ENCODE measurements at places on chromosomes 6 and 20. TPM values are rescaled to one million over a fixed set of nuclear protein-coding genes. Genes with fewer than 3 reads are reported as not detected.

DNA sequence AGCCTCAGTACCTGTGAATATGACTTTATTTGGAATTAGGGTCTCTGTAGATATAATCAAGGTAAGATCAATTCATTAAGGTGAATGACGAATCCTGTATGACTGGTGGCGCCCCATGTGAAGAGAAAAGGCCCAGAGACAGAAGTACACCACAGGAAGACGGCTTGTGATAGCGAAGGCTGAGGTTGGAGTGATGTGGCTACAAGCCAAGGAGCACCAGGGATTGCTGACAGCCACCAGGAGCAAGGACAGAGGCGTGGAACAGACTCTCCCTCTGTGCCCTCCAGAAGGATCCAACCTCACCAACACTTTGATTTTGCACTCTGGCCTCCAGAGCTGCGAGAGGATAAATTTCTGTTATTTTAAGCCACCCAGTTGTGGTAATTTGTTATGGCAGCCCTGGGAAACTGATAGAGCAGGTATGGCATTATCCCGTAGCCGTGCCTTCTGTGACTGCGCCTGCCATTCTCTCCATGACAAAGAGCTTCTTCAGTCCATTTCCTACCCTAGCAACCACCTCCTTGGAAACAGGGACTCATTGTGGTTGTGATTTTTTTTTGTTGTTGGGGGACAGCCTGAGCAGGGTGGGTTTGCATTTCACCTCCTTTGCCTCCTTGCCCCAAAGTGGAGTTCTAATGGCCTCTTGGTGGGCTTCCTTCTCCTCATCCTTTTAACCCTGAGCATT, 29.6 kb downstream of the PTK7 start:
- no peak for DNase-seq

DNA sequence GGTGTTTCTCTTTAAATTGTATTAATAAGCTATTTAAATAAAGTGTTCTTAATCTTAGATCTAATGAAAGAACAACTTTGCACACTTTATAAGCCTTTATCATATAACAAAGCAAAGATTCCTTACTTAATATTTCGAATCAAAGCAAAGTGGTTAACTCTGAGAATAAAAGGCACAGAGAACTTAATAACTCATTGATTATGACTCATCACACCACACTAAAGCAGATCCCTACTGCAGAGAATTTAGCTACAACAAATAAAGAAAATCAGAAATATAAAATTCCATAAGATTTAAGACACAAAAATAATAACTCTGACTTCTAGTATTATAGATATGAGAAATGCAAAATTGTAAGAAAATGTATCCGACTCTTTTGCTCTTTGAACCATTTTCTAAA, 135.6 kb upstream of the RUNX2 start:
- no peak for DNase-seq

DNA sequence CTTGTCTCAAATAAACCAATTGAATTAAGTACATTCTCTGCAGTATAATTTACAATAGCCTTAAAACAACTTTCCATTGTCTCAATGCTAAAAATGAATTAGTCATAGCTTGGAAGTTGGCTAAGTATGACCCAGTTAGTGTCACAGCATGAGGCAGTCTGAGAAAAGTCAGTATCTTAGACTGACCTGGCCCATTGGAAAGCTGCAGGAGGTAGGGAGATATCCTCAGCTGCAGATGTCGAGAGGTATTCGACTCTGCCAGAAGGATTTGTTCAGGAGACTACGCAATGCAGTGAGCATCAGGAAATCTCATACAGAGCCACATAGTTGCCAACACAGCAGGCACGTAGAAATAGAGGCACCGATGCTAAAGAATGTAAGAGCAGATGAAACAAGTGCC, 350.9 kb upstream of the NRSN1 start:
- DNase-seq = no peak

DNA sequence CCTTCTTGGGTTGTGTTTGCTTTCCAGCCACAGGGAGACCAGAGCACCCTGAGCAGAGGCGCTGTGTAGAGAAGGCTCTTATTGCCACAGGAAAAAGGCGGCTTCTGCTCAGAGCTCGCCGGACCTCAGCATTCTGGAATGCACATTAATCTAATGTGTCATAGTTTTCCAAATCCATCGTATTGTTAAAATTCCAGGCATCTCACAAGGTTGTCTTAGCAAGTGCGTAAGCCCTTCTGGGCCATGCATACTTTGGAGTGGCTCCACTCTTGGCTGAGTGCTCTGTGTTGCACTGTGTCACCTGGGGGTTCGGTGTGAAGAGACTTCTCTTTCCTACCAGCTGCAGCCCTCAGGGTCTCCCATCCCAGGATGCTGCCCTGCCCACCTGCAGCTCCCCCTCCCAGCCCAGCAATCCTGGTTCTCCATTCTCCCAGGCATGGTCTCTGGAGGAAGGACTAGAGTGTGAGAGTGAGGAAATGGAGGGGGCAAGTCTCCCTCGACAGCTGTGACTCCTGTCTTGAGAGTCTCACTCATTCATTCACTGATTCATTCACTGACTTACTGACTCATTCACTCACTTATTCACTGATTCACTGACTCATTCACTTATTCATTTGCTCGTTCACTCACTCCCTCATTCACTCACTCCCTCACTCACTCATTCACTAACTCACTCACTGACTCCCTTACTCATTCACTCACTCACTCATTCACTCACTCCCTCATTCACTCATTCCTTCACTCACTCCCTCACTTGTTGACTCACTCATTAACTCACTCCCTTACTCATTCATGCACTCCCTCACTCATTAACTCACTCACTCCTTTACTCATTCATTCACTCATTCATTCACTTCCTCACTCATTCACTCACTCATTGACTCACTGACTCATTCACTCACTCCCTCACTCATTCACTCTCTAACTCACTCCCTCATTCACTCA, 83.7 kb upstream of the MPC1 start:
- DNase-seq = no peak

GRCh38 chr6:6885521-6886170, 222.1 kb upstream of the RREB1 start:
- DNase-seq = no peak

The BTBD9 gene
- total RNA-seq = 7.0 TPM

DNA sequence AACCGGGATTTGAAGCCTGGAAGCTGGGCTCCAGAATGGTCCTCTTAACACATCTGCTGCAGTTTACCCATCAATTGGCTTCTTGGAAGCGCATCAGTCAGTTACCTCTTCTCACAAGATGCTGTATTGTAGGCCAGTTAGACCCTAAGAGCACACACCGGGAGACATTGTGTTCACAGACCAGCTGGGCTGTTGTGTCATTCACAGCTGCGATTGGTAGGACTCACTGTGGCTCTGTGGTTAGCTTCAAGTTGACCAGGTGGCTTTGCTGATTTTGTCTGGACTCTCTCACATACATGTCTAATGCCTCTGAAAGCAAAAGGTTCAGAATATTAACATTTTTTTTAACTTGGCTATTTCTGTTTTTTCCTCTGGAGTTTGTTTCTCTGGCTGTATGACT, 64.8 kb downstream of the SNX9 start:
- no peak for DNase-seq

DNA sequence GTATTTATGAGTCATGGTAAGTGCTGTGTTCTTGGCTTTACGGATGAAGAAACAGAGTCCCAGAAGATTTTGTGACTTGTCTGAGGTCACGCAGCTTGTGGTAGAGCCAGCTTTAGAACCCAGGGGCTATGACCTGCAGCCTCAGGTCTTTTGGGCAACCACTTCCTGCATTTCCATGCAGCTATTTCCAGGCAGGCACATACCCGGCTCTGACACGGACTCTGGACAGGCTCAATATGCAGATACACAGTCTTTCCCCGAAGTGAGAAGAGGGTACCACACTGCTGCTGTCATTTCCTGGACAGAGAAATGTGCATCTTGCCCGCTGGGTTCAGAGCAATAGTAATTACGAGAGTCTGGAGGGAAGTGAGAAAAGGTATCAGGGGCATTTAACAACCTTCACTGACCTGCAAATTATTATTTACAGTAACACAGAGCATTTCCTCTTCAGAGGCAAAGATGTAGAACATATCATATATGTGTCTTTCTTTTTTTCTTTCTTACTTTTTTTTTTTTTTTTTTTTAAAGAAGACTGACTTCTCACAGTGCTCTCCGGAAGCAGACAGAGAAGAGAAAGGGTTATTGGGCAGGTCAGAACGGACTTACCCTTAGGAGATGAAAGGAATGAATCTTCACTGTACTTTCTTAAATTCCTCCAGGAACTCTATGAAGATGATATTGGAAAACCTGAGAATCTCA, 185.1 kb downstream of the CLIC5 start:
- DNase-seq = peak; percentile 57

The XKR7 gene
- 0.04 TPM for total RNA-seq

Measured in activated naive CD8-positive, alpha-beta T cell treated with anti-CD3 and anti-CD28 coated beads for 36 hours (primary cell).